Stimulated activated CD8-positive, alpha-beta memory T cell treated with anti-CD3 and anti-CD28 coated beads, Interleukin-7, amount 100 ng/mL, for 1 hour (primary cell): ENCODE measurements at places on chromosomes 13 and 19.

- DNase-seq = no peak
Observed at GRCh38 chr13:78476910-78477309, 126.4 kb downstream of the POU4F1 start.

GRCh38 chr13:54852831-54853230 is 1824.2 kb downstream of the OLFM4 start:
- DNase-seq = no peak

DNA sequence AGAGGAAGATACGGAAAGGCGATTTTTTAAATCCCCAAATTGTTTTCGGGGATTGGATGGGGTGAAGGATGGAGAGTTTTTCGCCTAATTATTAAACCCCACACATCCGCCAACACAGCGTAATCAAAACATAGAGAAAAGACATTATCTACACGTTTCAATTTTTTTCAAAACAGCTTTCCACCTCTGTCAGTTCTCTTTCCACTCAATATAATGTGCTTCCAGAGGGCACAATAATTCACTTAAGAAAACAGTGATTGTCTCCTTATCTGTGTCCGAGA is 435 bp upstream of the OBI1 start:
- no peak for DNase-seq

DNA sequence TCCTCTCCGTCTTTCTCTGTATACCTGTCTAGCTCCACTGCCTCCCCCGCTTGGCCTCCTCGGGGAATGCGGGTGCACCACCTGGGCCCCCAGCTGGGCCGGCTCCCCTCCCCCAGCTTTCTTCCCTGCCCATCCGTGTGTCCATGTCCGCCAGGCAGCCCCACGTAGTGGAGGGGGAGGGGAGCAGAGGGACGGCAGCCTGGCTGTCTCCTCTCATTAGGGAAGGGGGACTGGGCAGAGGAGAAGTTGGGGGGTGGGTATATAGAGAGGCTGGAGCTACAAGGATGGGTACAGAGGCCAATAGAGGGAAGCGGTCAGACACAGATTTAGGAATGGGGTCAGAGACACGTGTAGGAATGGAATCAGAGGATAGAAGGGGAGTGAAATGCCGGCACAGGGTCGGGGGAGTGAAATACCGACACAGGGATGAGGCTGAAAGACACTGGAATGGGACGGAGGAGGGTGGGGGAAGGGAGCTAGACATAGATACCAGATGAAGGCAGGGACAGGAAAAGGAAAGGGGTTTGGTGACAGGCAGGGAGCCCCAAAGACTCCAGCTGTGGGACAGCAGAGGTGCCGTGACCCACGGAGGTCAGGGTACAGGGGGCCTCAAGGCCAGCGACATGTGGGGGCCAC is 2.8 kb downstream of the NECTIN2 start:
- no peak for DNase-seq

GRCh38 chr19:9354651-9355050 is 8.2 kb upstream of the ZNF177 start:
- no peak for DNase-seq
